Pulmonary artery endothelial cell (primary cell): ENCODE measurements at places on chromosomes 3 and 15. TPM values are rescaled to one million over a fixed set of nuclear protein-coding genes. Genes with fewer than 3 reads are reported as not detected.

Gene MAGI1
- total RNA-seq: 24.5 and 28.1 TPM in 2 replicates

Gene TTC21A
- total RNA-seq: 0.86 and 0.99 TPM in 2 replicates

Gene CPNE9
- total RNA-seq: not detected in 2 replicates

Gene CCR3
- not detected in 2 replicates for total RNA-seq

Gene LRRC31
- not detected in 2 replicates for total RNA-seq

Gene CTXN2
- under 0.01 TPM in 1 of 2 replicates, not detected in the other for total RNA-seq

Gene DNAJA4
- 4.7 and 16.4 TPM in 2 replicates for total RNA-seq

Gene ERC2
- total RNA-seq: 0.53 and 1.6 TPM in 2 replicates

Gene KCNMB2
- total RNA-seq: not detected in 2 replicates

Gene SYNPR
- total RNA-seq: not detected in 2 replicates

Gene ZNF860
- total RNA-seq: 1.6 and 3.2 TPM in 2 replicates

Gene LRRN1
- not detected in 2 replicates for total RNA-seq

Gene THRB
- 0.14 and 0.33 TPM in 2 replicates for total RNA-seq
